Aorta (tissue), 5 donors: ENCODE measurements at places on chromosomes 2 and 18. TPM values are rescaled to one million over a fixed set of nuclear protein-coding genes. Genes with fewer than 3 reads are reported as not detected.

The GALNT3 gene
- 3.4 TPM for polyA plus RNA-seq

The CYRIA gene
- polyA plus RNA-seq = 3.0 TPM

The VAMP8 gene
- 256 TPM for polyA plus RNA-seq

The FAM124B gene
- not detected for polyA plus RNA-seq

The GPR155 gene
- 1.9 TPM for polyA plus RNA-seq

The PTPRN gene
- not detected for polyA plus RNA-seq

The SPAST gene
- 5.0 TPM for polyA plus RNA-seq

The NPPC gene
- 0.36 TPM for polyA plus RNA-seq

The NAT8 gene
- polyA plus RNA-seq = not detected

The EEF1B2 gene
- polyA plus RNA-seq = 744 TPM

The ABCB11 gene
- 0.03 TPM for polyA plus RNA-seq

The DOK6 gene
- 1.2 TPM for polyA plus RNA-seq

The COLEC12 gene
- 2.4 TPM for polyA plus RNA-seq

The PPIG gene
- 42.2 TPM for polyA plus RNA-seq

The ICA1L gene
- 8.4 TPM for polyA plus RNA-seq

The STRADB gene
- polyA plus RNA-seq = 29.7 TPM

The SUPT7L gene
- 9.4 TPM for polyA plus RNA-seq

The ERICH2 gene
- polyA plus RNA-seq = not detected

The SERPINB2 gene
- 0.97 TPM for polyA plus RNA-seq

The SUCLG1 gene
- polyA plus RNA-seq = 117 TPM

The KRTCAP3 gene
- polyA plus RNA-seq = 13.9 TPM

The SLC25A12 gene
- polyA plus RNA-seq = 27.6 TPM

The EMILIN1 gene
- 249 TPM for polyA plus RNA-seq

The KCNS3 gene
- polyA plus RNA-seq = 15.0 TPM

The CHRNG gene
- polyA plus RNA-seq = not detected

The RAB27B gene
- 1.1 TPM for polyA plus RNA-seq

The CBLN2 gene
- polyA plus RNA-seq = not detected

The MYCN gene
- 0.26 TPM for polyA plus RNA-seq

The CAPN14 gene
- polyA plus RNA-seq = 0.18 TPM
